ENCODE measurements at places on chromosomes 11 and 22. TPM values are rescaled to one million over a fixed set of nuclear protein-coding genes. Genes with fewer than 3 reads are reported as not detected.

The TRIM51 gene
- total RNA-seq = not detected

The COX8A gene
- 506 TPM for total RNA-seq

DNA sequence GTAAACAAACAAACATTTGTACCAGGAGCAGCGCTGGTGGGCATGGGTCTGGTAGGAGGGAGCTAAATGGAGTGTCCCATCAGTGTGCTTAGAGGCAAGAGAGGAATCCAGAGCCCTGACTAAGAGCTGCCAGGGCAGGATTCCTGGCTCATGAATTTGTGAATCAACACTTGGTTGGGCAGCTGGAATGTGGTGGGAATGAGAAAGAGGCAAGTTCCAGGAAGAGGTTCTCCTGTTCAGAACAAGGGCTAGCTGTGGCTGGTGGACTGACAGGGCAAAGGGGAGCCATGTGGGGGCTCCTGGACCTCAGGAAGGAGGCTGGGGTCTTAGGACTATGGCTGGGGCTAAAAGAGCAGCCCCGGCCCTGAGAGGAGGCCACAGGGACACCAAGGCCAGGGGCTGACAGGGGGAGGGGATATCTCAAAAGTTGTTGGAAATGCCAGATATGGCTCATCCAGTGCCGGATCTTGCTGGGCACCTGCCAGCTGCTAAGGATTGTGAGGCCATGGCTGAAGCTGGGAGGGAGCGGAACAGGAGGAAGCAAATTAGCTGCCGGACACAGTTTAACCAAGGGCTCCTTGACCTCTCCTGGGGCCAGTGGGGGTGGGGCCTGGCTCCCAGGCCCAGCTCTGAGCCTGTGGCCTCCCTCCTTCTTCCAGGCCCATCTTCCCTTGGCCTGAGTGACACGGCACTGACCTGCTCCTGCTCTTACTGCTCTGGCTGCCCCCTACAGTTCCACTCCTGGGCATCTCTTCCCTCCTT lies 14.6 kb upstream of the P2RY6 start:
- no peak for DNase-seq
- H3K4me1 ChIP-seq = no peaks in the 10 kb centered on the region
- H3K27ac ChIP-seq = no peak overlapping the region

The L3MBTL2 gene
- total RNA-seq = 25.9 TPM

DNA sequence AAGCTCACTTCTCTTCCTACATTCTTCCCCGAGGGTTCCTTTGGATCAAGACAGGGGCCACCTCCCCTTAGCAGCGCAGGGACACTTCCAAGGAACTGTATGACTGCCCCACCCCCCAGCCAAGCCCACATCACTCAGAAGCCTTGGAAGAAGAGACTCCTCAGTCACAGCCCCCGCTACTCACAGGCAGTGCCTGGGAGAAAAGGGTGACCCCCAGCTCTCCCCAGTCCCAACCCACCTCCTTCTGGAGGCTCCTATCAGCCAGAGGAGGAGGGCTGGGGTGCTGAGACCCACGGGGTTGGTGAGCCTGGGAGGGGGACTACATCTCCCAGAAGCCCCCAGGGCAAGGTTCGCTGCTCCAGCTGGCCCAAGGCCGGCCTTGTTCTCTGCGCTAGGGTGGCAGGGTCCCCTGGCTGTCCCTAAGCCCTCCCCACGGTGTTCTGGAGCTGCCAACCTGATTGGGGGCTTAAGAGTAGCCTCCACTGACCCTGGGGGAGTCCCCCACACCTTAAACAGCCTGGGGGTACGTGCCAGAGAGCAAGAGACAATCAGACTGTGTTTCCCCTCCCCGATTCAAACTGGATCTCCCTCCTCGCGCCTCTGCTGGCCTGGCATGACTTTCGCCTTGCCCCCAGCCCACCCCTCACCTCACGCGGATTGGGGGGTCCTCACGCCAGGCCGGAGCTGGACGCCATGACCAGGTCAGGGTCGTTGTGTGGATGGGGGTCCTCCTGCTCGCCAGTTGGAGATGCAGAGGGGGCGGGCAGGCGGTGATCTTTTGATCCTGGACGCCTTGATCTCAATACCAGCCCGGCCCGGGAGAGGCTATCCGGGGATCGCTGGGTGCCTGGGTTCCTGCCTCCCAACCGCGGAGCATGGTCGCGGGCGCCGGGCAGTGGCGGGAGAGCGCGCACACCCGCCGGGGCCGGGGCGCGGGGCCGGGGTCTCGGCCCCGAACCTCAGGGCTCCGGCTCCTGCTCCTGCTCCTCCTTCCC lies 838 bp downstream of the BCL9L start:
- H3K36me3 ChIP-seq = peaks cover 32% of the 10 kb centered on the region
- H3K4me1 ChIP-seq = peaks cover 61% of the 10 kb centered on the region
- H3K4me3 ChIP-seq = peak overlapping the region; percentile 93
- peak; percentile 61 for DNase-seq
- peak overlapping the region; percentile 88 for H3K27ac ChIP-seq

- peaks cover 2% of the 10 kb centered on the region for H3K27me3 ChIP-seq
- no peak overlapping the region for H3K27ac ChIP-seq
- peaks cover 14% of the 10 kb centered on the region for H3K4me1 ChIP-seq
Observed at GRCh38 chr11:112318184-112318591, 57.5 kb upstream of the PLET1 start.

The MN1 gene
- total RNA-seq = 0.35 TPM

Measured in activated CD4-positive, alpha-beta memory T cell treated with anti-CD3 and anti-CD28 coated beads, Interleukin-2, amount 10 ng/mL, durations not matched to agents 7 days and 5 days (primary cell).